ENCODE measurements at places on chromosomes 16 and 17. TPM values are rescaled to one million over a fixed set of nuclear protein-coding genes. Genes with fewer than 3 reads are reported as not detected.

Gene ANKFY1
- 50.2 TPM for total RNA-seq

Gene SPECC1
- total RNA-seq, result 7.5 TPM

Gene ARHGAP23
- 1.3 TPM for total RNA-seq

Gene GPR142
- total RNA-seq, result not detected

Gene RASD1
- total RNA-seq, result 1.0 TPM

Gene LDHD
- total RNA-seq, result not detected

Gene CCL14
- not detected for total RNA-seq

Gene MT1E
- 2.8 TPM for total RNA-seq
